Cortex of kidney (tissue), 1 donor: ENCODE measurements at places on chromosomes 7 and 10.

GRCh38 chr7:73434701-73435069, 1.1 kb downstream of the FZD9 start:
- DNase-seq, result no peak

DNA sequence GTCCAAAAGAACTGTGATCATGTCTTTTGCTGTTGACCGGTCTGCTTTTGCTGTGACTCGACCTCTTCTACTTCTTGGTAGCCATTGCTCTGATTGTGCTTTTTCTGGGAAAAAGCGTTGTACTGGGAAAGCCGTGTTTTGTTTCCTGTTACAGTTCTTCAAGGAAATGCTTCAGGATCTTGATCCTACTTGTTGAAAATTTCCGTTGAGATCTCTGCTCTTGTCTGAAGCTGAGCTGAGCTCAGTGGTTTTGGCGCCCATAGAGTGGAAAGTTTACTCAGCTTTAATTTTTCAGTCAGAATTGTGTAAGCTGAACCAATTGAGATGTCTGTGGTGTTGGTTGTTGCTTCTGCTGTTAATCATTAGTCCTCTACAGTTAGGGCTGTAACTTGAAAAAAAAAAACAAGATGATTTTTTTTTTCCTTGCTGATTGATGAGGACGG, 302.2 kb downstream of the CCDC3 start:
- no peak for DNase-seq

- no peak for DNase-seq
Observed at GRCh38 chr7:411677-412312, 107.9 kb downstream of the PDGFA start.

- no peak for DNase-seq
Observed at GRCh38 chr10:97229322-97230015, 43.7 kb upstream of the SLIT1 start.

DNA sequence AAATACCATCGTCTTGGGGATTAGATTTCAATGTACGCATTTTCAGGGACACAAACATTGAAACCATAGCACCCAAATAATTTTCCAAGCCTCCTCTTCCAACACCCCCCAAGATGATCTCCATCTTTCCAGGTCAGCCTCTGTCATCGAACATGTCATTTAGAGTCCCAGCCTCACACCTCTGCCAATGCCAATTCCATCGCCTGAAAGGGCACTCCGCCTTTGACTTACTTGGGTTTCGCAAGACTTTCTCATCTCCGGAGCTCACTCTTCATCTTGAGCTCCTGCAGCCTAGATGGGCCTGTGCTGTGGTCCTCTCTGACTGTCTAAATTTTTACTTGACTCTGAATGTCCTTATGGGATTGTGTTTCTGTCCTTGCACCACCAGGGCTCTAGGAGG, 10.4 kb upstream of the FAM241B start:
- no peak for DNase-seq
